ENCODE measurements at places on chromosomes 11 and 22.

- no peak for DNase-seq
Measured at GRCh38 chr11:81886406-81887075, 847.1 kb downstream of the FAM181B start.

GRCh38 chr11:65040847-65041622 lies at the start of gene SAC3D1:
Gene SAC3D1, plus strand, starts transcription at chr11:65041210. Its CDS starts 83 bp downstream, at chr11:65041293.
- DNase-seq = peak; percentile 91

DNA sequence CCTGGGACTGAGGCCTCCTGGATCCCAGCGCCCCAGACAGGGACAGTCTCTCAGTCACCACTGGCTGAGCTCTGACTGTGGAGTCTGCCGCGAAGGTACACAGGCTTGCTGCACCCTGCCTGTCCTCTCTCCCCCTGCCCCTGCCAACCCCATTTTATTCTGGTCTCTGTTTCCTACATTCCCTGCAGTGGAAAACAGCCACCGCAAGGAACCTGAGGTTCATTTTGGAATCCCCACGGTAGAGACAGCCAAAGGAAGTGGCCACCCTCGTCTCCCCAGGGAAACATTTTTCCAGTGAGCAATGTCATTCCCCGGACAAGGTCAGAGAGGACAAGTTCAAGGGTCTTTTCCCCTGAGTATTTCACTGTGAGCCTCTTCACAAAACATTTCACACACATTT lies 56.6 kb downstream of the FBXO7 start:
- DNase-seq = no peak

DNA sequence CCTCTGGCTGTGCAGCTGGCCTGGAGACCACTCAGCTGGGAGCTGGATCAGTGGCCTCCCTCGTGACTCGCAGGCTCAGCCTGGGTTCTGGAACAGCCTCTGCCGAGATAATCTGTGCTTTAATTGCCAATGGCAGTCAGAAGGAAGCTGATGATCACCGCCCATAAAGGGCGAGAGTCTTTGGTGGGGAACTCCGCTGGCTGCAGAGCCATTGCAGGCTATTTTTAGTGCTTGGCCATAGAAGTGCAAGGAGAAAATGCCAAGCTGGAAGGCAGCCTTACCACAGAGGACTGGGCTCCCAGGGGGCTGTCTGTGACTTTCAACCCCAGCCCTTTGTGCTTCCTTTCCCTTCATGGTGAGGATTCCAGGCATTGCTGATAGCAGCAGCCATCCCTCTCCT lies 62.2 kb upstream of the TENM4 start:
- no peak for DNase-seq

DNA sequence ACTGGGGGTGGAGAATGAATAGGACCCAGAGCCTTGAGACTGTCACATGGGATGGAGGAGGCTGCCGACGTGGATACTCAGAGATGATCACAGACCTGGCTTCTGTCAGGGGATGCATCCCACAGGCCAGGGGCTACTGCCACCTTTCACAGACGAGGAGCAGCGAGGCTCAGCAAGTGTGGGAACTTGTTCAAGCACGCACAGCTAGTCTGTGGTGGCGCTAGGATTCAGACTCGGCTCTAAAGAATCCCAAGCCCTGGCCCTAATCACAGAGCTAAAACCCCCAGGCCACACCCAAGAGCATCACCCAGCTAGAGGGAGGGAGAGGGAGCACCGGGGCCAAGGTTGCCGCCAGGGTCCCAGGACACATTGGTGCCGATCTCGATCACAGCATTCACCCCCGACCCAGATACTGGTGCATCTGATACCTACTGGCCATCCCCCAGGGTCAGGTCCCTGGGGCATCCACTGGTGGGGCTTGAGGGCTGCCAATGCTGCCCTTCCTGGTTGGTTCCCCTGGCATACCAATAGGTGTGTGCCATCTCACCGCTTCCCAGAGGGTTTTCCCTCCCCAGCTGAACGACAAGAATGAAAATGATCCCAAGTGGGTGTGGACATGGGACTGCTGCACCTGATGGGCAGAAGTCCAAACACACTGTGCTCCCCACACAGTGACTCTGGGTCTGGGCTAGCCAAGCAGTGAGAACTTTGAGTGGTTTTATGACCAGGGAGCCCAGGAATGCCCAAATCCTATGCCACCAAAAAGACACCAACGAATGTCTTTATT lies 6.2 kb downstream of the CHST1 start:
- DNase-seq = no peak

DNA sequence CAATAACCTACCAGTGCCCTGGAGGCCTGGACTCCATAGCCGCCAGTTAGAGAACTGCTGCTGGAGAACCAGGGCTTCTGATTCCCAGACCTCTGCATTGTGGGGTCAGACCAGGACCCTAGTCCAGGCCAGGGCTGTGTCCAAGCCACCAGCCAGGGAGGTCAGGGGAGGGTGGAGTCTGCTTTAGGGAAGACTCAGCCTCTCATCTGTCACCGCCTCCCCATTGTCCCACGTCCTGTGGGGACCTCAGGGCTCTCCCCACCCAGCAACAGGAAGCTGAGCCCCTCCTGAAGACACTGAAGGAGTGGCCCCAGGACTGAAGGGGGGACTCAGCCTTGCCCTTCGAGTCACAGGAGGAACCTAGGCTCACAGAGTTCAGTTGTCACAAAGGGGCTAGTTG lies 41.2 kb downstream of the PDE2A start:
- DNase-seq = no peak

Measured in NCI-H1930 (cell line).